PC-3 (cell line): ENCODE measurements at places on chromosomes 6 and 20. TPM values are rescaled to one million over a fixed set of nuclear protein-coding genes. Genes with fewer than 3 reads are reported as not detected.

The CST2 gene
- not detected in 2 replicates for total RNA-seq

The ZNF292 gene
- total RNA-seq = 8.9 and 16.9 TPM in 2 replicates

The HSPA1L gene
- total RNA-seq = 0.26 and 0.69 TPM in 2 replicates

The PGC gene
- not detected in 2 replicates for total RNA-seq

The PSMB8 gene
- 21.2 and 31.6 TPM in 2 replicates for total RNA-seq

The GPR6 gene
- not detected in 2 replicates for total RNA-seq

The TRIM26 gene
- total RNA-seq = 48.1 and 56.0 TPM in 2 replicates

The BANF2 gene
- total RNA-seq = not detected in 2 replicates

The RPP40 gene
- 29.3 and 37.9 TPM in 2 replicates for total RNA-seq

The OXT gene
- not detected in 2 replicates for total RNA-seq

The ZNF391 gene
- total RNA-seq = 1.7 and 5.9 TPM in 2 replicates

The GJA1 gene
- total RNA-seq = 14.0 and 15.2 TPM in 2 replicates

The SLC24A3 gene
- total RNA-seq = 0.11 TPM in 1 of 2 replicates, not detected in the other

The KCNK16 gene
- total RNA-seq = not detected in 2 replicates

The BPIFB2 gene
- total RNA-seq = not detected in 2 replicates

The CAGE1 gene
- 0.29 TPM in 1 of 2 replicates, not detected in the other for total RNA-seq

The PROKR2 gene
- not detected in 2 replicates for total RNA-seq

The COX4I2 gene
- total RNA-seq = not detected in 2 replicates

The ALDH5A1 gene
- total RNA-seq = 11.9 and 12.2 TPM in 2 replicates

The SLC17A1 gene
- total RNA-seq = not detected in 2 replicates

The PBOV1 gene
- total RNA-seq = not detected in 2 replicates
